ENCODE measurements at places on chromosomes 11 and 22.

GRCh38 chr11:126438691-126439090, 83.2 kb downstream of the ST3GAL4 start:
- DNase-seq, result no peak

GRCh38 chr22:40898850-40899357, 37.0 kb upstream of the DNAJB7 start:
- DNase-seq, result peak; percentile 66

GRCh38 chr11:13140028-13140870, 131.1 kb downstream of the RASSF10 start:
- DNase-seq, result no peak

GRCh38 chr11:122853971-122854446, 15.7 kb downstream of the CRTAM start:
- peak; percentile 54 for DNase-seq

GRCh38 chr11:2885017-2885677, 428 bp downstream of the CDKN1C start:
- no peak for DNase-seq

GRCh38 chr11:108543316-108543964, 45.3 kb upstream of the POGLUT3 start:
- DNase-seq, result no peak

DNA sequence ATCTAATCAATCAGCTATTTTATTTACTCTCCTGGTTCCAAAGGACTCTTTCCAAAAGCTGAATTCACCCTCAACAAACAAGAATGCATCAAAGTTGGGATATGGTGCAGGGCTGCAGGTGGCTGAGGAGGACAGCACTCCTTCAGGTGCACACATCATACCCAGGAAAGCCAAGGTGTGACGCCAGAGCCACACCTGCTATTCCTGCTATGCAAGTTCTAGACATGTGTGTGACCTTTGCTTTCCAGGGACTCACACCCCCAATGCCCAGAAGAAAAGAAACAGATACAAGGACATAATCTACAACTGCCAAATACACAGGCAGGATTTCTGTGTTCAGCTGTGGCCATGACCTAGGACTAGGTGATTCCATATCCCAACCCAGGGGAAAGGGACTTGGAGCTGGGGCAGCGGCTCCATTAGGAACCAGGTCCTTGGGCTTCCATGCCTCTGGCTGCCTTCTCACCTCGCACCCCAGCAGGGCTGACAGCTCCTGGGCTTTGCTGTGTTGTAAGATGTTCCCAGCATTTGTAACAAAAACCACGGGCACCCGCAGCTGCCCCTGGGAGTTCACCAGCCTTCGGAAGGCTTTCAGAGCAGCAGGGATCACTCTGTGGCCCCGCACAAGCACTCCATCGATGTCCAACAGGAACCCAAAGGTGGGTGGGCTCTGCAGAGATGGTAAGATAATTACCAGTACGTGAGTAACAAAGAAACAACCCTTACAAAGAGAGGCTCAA, 9.8 kb downstream of the HDHD5 start:
- no peak for DNase-seq

GRCh38 chr11:107706531-107706930, 5.3 kb downstream of the SLN start:
- DNase-seq, result no peak

DNA sequence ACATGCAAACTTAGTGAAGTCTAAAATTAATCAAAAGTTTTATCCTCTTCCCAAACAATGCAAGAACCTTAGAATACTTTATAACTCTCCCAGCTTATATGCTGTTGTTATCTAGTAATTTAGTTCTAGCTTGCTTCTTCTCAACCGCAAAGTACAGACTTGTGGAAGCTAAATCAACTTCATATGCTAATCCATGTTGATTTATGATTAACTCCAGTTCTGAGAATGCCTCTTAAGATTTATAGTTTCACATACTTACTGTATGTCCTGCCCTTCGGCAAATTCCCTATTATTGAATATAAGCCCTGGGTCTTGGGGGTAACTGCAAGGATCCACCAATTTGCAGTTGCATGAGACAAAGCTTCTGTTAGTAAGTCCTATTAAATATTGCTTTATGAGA, 17.6 kb upstream of the SLC35F2 start:
- no peak for DNase-seq

GRCh38 chr11:66835768-66836405, 7.4 kb upstream of the RCE1 start:
- DNase-seq, result no peak

DNA sequence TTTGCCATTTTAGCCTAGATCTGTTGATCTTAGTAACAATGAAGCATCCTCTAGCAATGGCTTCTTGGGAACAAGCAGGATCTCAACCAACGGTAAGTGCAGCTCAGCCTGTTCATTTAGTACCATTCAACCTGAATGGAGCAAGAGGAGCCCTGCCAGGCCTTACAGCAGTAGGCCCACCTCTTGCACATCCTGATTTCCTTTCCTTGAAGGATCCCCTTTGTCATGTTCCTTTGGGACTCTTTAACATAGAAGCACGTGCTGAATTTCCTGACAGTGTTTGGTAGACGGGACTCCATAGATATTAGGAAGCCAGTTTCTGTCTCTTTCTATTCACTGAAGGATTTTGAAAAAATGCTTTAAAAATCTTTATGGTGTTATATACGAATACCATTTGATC, 1.5 kb downstream of the PIWIL4 start:
- DNase-seq, result no peak

DNA sequence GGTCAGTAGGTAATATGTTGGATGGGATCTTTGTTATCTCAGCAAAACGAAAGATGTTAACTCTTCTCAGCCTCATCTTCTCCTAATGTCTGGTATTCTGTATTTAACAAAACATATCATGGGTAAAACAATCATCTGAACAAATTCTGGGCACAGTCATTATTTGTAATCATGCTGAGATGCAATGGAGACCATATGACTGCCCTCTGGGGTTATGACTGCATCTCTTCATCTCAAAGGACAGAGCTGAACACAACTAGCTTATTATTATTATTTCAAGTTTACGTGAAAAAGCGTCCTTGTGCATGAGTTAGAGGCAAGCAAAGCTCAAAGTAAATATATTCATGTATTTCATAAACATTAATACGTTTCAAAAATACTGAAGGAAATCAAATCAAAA, 29.7 kb upstream of the PSMA1 start:
- no peak for DNase-seq

GRCh38 chr11:62621567-62622470, at the start of gene B3GAT3:
Gene B3GAT3 (minus strand): TSS chr11:62621986. CDS start chr11:62621947, 39 bp downstream.
- peak; percentile 95 for DNase-seq

- DNase-seq, result no peak
Observed at GRCh38 chr22:48121984-48122383, 1359.5 kb downstream of the TBC1D22A start.

DNA sequence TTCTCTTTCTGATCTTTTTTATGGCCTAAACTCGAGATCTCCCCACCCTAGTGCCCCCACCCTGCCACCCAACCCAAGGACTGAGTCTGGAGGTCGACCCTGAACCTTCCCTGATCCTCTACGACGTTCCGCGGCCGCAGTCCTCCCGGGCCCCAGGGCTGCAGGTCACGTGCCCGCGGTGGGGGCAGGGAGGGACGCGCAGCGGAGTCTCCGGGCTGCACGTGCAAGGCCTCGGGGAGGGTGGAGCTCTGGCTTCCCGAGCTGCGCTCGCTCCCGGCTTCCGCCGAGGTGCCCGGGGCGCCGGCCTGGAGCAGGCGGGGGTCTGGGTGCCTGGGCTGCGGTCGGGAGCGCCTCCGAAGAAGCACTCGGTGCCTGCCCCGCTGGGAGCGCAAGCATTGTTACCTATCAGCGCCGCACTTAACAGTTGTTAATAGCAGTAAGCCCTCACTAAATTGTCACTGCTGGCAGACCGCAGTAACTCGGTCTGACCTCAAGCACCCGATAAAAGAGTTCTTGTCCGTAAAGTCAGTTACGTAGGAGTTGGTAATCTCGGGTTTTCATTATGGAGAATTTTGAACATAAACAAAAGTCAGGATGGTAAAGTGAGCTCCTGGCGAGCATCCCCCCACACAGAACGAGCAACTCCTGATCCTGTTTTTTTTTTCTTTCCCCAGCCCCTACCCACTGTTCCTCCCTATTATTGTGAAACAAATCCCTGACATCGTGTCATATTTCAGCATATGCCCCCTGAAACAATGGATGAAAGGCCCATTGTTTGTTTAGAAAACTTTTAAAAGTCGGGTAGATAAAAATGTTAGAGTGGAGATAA, 69.7 kb upstream of the EP300 start:
- peak; percentile 71 for DNase-seq

GRCh38 chr11:3164138-3164551, 965 bp downstream of the OSBPL5 start:
- DNase-seq, result no peak

- DNase-seq, result peak; percentile 8
Observed at GRCh38 chr11:121829159-121829643, 286.8 kb downstream of the BLID start.

- DNase-seq, result no peak
Observed at GRCh38 chr11:14320020-14320419, 39.0 kb downstream of the RRAS2 start.

DNA sequence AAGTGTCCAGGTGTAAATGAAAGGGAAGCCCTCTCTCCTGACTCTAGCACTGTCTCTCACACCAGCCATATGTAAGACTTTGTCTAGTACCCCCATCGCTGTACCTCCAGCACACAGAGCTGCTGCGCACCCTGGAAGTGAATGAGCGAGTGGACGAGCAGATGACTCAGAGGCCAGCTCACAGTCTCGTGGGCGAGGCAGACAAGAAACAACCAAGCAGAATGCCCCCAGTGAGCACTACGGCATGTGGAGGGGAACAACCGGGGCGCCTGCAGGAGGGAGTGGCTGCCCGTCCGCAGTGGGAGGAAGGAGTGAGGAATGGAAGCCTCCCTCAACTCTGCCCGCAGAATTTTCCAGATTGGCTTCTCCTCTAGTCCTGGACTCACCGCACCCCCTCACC, 46.4 kb downstream of the MCM5 start:
- DNase-seq, result no peak

GRCh38 chr11:127471662-127472061, 471.1 kb upstream of the KIRREL3 start:
- no peak for DNase-seq

DNA sequence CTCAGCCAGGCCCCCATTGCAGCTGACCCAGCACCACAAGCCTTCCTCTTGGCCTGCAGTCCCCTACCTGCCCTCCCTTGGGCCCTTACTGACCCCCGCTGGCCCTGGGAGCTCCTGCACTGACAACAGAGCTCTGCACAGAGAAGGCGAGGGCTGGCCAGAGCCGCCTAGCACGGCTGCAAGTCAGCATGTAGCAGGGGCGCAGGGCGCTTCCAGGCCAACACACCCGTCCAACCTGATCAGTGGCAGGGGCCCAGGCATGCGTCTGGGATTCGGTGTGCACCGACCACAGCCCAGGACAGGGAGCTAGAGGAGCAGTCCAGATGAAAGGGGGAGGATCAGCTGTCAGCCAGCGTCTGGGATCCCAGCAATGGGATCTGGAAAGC, 7.6 kb downstream of the WNT7B start:
- no peak for DNase-seq

- DNase-seq, result no peak
Observed at GRCh38 chr11:64864135-64864472, 14.3 kb downstream of the EHD1 start.

- no peak for DNase-seq
Observed at GRCh38 chr22:37026325-37026724, 6.8 kb downstream of the MPST start.

DNA sequence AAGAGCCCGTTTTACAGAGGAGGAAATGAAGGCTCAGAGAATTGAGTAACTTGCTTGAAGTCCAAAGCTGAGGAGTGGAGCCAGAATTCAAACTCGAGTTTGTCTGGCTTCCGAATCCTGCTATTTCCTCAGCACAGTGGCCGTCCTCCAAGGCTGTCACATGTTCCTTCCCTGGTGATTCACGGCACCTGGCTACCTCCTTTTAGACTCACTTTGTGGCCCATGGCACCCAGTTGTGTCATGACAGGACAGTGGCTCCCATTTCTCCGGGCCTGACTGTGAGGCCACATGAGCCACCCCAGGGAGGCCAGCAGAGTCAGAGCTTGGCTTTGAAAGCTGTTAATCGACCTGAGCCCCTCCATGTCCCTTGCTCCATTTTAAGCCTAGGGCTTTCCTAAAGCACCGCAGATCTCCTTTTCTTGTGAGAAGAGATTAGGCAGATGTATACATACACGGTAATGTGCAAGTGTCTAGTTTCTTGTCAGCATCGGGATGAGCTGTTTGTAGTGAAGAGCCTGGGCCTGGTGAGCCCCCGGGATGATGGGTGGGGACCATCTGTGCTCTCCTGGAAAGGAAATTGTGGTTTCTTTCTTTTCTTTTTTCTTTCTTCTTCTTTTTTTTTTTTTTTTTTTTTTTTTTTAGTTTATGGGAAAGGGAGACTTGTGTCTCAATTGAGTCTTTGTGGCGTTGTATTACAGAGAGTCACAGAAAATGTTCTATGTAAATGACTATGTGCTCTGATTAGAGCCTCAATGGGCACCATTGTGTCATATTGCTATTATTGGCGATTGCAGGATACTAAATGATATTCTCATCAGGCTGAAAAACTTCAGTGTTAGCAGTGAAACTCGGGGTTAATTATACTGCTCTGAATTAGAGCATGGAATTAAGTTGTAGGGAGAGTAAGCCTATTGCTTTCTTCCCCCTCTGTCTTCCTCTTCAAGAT, 54.8 kb downstream of the PTPRJ start:
- no peak for DNase-seq

- no peak for DNase-seq
Observed at GRCh38 chr11:2586793-2587131, 113.0 kb downstream of the KCNQ1OT1 start.

DNA sequence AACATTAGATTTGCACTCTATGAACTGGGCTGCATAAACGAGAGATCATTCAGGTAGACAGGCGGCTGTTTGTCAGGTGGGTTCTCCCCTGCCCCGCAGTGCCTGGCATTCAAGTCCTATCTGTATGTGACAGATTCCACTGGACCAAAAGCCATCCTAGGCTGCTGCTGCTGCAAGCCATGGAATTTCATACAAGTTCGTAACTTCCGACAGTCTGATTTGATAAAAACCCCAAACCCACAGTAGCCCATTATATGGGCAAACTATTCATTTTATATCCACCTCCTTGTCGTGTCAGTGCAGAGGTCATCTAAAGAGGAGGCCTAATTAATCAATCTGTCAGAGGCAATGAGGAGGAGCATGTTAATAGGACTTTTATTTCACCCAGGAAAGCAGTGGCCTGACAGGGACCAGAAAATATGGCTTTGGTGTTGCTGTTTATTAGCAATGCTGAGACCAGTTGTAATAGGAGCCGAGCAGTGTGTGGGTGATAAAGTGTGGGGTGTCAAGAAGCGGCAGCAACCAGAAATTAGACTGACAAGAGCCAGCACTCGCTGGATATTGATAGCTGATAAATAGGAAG, 124.2 kb downstream of the ARL14EP start:
- DNase-seq, result no peak

Data from T-helper 1 cell (primary cell).